A172 (cell line): ENCODE measurements at places on chromosomes 11 and 22.

DNA sequence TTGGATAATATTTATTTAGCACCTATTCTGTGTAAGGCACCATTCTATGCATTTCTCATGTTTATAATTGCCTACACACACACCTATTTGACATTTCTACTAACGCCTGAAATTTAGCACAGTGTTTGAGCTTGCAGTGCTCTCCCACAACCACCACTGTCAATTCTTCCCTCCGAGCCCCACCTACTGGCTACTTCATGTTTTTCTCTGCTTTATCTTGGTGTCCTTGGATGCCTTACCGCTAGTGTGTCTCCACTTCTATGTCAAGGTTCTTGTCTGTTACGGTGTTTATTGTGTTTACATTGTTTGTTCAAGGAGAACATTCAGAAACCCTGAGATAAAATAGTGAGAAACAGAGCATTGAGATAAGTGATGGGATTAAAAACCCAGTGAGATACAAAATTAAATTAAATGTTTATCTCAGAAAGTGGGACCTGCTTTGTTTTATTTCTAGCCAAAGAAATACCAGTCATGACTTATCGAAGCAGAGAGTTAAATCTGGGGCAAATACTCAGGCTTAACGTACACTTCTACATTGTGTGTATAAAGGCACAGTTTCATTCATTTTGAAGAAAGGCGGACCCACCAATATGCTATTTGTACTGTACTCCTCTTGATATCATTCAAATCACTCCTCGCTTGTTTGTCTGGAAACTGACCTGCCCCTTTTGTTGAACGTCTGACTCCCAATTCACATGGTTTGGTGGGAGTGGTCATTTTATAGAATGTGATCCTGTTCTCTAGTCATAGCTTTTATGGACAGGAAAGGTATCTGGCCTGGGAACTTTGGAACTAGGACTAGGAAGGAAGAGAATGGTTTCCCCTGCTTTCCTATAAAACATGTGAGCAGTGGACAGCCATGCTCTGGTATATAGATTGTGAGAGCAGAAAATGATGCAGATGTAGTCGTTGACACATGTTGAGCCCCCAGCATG is 39.2 kb upstream of the SLC36A4 start:
- peak; percentile 31 for DNase-seq

- no peak for DNase-seq
These were observed 10.0 kb upstream of the RRM1 start for GRCh38 chr11:4084406-4085125.

GRCh38 chr11:13094930-13095687 is 86.0 kb downstream of the RASSF10 start:
- DNase-seq: no peak

DNA sequence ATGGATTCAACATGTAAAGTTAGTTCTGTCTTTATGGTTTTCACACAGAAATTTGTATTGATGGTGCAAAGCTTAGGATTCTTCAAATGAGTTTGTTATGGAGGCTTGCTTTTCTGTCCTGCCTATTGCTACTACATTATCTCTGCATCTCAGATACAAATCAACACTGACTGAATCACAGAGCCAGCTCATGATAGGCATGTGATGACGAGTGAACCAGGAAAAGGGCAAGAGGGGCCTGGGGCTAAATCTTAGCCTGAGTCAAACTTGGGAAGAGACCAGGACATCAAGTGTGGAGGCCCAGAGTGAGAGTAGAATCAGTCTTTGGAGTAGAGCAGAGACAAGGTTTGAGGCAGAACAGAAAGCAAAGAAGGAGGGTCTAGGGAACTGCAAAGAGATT is 107.1 kb upstream of the CD44 start:
- no peak for DNase-seq

GRCh38 chr22:46546466-46547178 is 9.2 kb upstream of the CELSR1 start:
- peak; percentile 63 for DNase-seq

GRCh38 chr11:103497268-103497667 is 388.0 kb downstream of the DYNC2H1 start:
- no peak for DNase-seq

DNA sequence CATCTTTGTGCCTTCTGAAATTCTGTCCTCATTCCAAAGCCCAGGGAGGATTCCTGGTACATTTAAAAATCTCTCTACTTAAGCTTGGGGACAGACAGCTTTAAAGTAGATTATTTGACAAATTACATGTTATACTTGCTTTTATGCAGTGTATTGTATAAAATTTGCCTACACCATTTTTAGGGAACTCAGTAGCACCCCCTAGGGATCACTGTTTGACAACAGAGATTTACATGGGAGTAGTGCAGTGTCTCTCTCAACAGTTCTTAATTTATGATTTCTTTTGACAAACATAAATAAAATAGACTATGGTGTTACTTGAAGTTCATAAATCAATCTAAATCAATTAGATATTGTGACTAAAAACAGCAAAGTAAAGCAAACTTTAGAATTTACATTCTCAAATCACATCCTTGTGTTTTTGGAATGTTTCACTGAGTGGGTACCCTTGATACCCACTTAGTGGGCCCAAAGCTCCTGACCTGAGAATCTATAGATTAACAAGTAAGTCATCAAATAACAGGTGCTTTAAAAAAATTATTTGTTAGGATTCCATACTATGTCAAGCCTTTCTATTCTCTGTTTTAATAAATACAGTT is 428.8 kb downstream of the DYNC2H1 start:
- peak; percentile 25 for DNase-seq

GRCh38 chr11:85827748-85828639 is 17.1 kb upstream of the SYTL2 start:
- peak; percentile 96 for DNase-seq

DNA sequence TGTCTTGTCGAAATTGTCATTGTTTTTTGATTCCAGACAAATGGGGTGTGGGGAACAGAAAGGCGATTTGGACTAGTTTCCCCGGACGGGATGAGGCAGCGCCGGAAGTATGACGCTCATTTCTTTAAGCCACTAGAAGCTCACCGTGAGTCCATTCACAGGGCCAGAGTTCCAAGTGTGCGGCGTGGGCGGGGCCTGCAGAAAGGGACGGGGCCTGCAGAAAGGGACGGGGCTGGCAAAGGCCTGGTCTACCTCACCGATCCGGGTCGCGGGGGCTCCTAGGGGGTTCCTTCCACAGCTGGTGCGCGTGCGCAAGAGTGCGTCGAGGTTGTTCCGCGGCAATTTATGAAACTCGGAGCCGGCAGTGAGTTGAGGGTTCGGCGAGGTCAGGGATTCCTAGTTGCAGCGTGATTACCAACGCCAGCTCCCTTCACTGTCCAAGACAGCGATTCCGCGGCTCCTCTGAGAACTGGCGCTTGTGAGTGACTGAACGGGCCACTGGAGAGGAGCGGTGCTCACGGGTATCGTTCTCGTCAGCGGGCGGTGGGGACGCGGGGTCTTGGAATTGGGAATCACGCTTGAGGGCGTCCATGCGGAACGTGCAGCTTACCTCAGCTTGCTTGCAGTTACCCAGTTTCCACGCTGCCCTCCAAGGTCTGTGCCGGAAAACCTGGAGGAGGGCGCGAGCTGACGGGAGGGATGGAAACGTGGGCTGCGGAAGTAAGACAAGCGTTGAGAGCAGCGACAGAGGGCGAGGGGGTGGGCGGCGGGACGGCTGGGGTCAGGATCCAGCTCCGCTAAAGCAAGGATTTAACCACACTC is at the start of gene ZNF215:
Gene ZNF215, plus strand, starts transcription at position 219 of the 822 bp plus-strand sequence. CDS start 5,847 bp downstream, outside the sequence.
- no peak for DNase-seq

GRCh38 chr11:118697346-118697745 is 17.9 kb upstream of the TREH start:
- no peak for DNase-seq

DNA sequence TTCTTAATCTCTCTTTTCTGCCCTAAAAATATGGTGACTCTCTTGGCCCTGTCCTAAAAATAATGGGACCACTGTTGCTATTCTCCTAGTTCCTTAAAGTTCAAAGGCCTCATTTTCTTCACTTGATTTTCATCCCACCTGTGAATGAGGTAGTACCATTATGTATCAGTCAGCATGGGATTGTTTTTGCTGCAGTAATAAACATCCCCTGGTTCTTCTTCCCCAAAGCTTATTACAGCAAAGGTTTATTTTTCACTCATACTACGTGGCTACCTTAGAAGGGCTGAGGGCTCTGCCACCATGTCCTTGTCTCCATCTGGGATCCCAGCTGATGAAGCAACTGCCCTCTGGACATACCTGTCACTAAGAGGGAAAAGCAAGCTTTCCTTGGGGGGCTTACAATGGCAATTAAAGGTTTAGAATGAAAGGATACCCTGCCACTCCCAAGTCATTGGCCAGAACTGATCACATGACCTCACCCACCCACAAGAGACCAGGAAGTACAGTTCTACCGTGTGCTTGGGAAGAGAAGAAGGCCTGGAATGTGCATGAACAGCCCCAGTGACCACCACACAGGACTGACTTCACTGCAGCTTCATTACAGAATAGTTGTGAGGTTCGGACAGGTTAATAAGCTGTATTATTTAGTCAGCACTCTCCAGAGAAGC is 7.8 kb downstream of the TTC38 start:
- DNase-seq: no peak

- peak; percentile 45 for DNase-seq
These were observed 60.7 kb downstream of the TTC17 start for GRCh38 chr11:43419460-43419859.

- DNase-seq: peak; percentile 74
These were observed 157.0 kb upstream of the TIMP3 start for GRCh38 chr22:32644252-32645100.

DNA sequence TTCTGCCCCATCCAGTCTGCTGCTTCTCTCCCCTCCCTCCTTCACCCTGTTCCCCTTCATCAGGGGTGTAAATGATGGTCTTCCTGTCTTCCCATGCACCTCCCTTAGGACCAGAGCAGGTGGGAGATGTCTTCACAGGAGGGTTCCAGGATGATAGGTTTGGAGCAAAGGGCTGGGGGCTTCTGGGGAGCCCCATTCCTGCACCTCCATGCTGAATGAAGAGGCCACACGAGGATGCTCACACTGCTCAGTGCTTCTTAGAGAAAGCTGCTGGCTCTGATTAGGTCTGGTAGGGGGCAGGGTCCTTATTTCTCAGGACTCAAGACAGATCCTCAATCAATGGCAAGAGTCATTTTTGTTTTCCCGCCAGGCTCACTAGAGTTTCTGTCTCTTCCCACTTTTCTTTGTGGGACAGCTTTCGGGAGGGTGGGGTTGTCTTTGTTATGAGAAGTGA is 41.1 kb downstream of the BCR start:
- DNase-seq: no peak

DNA sequence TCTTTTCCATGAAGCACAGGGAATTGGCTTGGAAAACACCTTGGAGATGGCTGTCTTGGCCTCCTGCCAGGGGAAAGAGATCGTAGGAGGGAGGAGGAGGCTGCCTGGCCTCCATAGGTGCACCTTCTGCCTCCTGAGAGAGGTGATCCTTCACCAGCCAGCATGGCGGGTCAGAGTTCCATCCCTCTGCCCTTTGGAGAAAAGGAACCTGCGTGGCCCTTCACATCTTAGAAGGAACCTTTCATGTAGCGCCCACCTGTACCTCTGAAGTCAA is 58.2 kb upstream of the DRD2 start:
- no peak for DNase-seq

- DNase-seq: no peak
These were observed 20.4 kb downstream of the SERPINH1 start for GRCh38 chr11:75582506-75582894.

GRCh38 chr11:120523196-120523595 is 11.6 kb downstream of the GRIK4 start:
- DNase-seq: no peak

DNA sequence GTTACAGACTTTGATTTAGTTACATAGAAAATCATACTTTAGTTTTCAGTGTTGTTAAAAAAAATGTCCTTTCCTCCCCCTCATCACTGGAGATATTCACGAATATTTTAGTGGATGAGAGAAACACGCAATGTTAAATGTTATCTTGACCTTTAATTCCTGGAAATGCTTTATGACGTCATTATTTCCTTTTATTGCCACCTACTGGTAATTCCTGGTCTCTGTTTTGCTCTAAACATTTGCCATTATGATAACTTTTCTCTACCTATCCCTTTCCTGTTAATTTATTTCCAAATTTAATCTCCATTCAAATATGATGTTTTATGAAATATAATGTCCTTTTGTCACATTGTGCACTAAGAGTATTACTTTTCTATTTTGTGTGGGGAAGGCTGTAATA is 770.6 kb downstream of the FAM181B start:
- DNase-seq: peak; percentile 12

- peak; percentile 41 for DNase-seq
These were observed 1.9 kb upstream of the ANO9 start for GRCh38 chr11:443542-444199.

DNA sequence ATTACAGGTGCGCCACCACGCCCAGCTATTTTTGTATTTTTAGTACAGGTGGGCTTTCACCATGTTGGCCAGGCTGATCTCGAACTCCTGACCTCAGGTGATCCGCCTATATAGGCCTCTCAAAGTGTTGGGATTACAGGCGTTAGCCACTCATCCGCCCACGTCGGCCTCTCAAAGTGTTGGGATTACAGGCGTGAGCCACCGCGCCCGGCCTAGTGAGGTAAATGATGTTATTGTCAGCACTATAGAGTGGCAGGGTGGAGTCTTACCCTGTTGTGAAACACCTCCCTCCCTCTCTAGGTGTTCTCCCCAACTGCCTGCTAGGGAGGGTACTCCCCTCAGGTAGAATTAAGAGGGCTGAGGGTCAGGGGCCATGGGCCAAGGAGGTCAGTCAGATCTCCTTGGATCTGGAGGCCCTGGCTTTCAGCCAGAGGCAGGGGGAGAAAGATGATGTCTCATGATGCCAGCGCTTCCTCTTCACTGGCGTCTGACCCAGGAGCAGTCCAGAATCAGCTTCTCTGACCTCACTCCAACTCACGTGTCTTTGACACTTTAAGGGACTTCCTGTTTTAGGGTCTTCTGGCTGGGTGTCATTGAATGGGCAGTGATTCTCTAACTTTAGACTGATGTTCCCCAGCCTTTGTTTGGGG is 2.0 kb downstream of the GGA1 start:
- DNase-seq: no peak

- no peak for DNase-seq
These were observed 10.8 kb downstream of the SUN2 start for GRCh38 chr22:38744981-38745380.

- DNase-seq: no peak
These were observed 4.6 kb downstream of the AASDHPPT start for GRCh38 chr11:106082096-106082495.

DNA sequence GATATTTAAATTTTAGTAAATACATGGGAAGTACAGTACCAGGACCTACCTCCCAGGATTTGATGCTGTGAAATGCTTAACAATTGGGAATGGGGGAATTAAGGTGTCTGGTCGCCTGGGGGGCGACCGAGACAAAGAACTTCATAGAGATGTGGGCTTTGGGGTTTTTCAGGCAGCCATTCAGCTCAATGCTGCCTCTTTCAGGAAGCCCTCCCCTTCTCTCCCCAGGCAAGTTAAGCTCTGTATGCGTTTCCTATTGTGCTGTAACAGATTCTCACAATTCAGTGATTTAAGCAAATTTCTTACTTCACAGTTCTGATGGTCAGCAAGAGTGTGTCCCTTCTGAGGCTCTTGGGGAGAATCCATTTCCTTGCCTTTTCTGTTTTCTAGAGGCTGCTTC is 53.8 kb downstream of the KIAA1671 start:
- DNase-seq: no peak

GRCh38 chr11:65186701-65187100 is 5.0 kb downstream of the CAPN1 start:
- DNase-seq: no peak
